ENCODE measurements at places on chromosomes 5 and 9.

DNA sequence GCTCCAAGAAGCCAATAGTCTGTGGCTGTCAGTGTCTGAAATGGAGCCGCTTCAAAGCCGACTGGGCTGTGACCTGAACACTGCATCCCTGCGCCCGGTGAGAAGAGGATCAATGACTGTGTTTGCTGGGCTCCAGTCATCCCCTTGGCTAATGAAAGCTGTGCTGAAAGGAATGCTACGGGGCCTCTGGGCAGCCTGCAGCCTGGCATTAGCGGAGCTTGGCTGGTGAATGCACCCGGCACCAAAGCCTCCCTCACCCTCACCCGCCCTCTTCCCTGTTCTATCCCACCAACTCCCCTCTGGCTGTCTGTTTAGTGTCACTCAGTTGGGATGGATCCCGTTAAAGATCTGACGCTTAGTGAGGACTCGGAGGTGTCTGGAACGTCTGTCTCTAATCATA, 355.3 kb downstream of the BNC2 start:
- no peak for DNase-seq

GRCh38 chr5:111968459-111968858, 211.5 kb upstream of the NREP start:
- DNase-seq = no peak

GRCh38 chr5:16735101-16736060, 118.6 kb upstream of the RETREG1 start:
- no peak for DNase-seq

- DNase-seq = no peak
Measured at GRCh38 chr9:96029722-96030530, 154.4 kb downstream of the ERCC6L2 start.

GRCh38 chr9:1219284-1219683, 169.1 kb downstream of the DMRT2 start:
- no peak for DNase-seq

GRCh38 chr5:135915466-135916001, 19.9 kb upstream of the IL9 start:
- DNase-seq = no peak

DNA sequence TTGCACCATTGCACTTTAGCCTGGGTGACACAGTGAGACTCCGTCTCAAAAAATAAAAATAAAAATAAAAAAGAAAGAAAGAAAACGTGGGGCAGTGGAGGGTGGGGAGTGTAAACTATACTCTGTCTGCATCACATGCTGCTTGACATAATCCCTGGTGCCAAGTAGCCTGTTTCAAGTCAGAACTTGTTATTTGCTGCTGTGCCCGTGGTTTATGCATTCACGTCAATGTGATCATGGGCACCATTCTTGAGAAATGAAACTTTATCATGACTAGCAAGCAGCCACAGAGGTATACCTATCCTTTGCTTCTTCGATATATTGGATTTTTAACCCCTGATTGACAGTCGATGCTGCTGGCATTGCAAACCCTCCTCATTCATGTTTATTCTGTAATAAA, 4.1 kb upstream of the SMU1 start:
- DNase-seq = no peak

- no peak for DNase-seq
Measured at GRCh38 chr5:103010168-103010567, 109.8 kb downstream of the GIN1 start.

- no peak for DNase-seq
Measured at GRCh38 chr9:106307670-106308069, 555.3 kb upstream of the ZNF462 start.

DNA sequence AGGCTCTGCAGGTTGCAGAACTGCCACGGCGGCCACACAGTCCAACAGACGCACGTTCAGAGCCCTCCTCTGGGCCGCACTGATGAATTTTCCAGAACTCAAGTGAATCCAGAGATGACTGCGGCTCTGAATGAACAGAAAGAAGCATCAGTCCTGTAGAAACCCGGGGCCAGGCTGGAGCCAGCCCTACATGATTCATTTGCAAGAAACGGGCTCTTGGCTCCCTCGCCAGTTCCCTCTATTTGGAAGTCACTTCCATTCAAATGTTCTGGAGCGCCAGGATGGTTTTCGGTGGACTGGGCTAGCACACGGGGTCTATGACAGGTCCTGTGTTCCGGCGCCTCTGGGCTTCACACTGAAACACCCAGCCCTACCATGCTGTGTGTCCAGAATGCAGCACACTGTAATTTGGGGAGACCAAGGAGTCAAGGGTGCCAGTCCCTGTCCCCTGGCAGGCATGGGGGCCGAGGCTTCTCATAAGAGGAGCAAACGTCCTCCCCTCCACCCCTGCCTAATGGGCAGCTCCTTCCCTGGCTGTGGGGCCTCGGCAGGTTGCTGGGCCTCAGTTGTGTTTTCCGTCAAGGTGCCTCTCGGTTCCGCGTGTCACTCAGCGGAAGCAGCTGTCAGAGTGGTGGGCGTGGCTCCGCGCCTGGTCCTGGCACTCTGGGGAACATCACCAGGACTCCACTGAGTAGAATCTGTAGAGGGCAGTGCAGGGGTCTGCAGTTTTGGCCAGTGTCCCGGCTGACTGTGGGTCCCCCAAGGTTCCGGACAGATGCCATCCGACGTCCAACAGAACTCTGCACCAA, 18.1 kb upstream of the COL5A1 start:
- DNase-seq = no peak

DNA sequence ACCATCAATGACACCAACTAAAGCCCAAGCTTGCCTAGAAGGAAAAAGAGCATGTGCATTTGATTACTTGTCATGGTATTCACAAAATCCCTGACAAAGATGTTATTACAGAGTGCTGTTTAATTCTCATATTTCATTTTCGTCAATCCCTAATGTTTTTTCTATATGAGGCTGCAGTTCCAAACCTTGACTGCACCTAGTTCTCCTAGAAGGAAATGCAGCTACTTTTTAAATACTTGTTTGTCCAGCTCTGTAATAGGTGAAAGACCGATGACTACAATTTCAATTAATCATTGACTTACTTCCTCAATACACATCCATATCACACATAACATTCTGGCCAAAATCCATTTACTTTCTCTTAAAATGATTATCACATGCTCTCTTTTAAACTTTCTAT, 28.1 kb downstream of the CEMIP2 start:
- DNase-seq = no peak

- no peak for DNase-seq
Measured at GRCh38 chr9:6305954-6306563, 22.1 kb upstream of the TPD52L3 start.

DNA sequence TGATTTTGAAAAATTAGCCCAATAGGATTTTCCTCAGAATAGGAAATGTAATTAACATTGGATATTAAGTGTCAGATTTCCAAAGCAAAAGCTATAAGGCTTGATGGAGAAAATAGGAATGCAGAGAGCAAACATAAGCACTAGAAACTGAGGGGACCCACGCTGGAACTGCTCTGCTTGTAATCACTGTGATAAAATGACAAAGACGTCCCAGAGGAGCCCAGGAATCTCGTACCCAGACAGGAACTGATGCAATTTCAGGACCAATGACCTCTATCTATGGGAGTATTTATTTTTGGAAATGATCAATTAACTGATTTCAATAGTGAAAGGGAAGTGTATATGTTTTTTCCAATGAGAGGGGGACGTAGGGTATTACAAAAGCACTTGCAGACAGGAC, 714.5 kb upstream of the WWC1 start:
- no peak for DNase-seq

DNA sequence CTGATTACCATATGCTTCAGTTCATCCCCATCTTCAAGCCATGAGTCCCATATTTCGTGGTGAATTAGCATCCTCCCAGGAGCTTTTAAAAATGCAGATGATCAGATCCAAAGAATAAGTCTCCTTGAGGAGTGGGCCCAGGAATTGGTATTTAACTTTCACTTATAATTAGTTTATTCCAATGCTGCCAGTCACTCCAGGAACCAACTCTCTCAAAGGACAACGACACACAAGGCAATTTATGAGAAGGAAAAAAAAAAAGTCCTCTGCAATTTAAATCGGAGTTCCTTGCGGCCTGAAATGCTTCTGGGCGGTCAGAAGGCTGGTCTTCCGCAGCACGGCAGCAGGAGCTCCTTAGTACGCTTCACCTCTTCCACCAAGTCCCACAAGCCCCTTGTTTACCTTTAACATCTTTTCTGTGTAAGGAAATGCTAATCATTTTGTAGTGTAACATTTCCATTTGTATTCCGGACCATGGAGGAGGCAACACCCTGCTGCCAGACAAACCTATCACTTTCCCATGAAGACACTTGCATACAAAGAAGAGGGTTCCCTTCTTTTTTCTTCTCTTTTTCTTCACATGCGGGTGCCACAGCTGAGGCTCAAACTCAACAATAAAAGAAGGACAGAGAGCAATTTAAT, 16.3 kb upstream of the KCNV2 start:
- no peak for DNase-seq

DNA sequence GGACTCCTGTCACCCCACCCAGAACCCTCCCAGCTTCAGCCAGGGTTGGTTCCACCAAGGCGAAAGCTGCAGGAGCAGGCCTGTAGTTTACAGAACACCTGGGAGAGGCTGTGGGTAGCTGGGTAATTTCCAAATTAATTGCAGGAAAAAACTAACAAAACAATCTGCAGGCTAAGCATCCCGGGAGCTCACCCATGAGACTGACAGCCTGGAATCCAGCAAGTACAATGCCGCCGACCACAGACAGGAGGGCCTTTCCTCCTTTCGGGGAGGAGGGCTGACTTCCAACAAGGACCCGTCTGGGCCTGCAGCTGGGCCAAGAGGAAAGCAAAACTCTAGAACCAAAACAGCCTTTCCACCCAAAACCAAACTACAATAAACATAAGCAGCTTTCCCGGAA, 10.3 kb downstream of the FOXE1 start:
- DNase-seq = no peak

DNA sequence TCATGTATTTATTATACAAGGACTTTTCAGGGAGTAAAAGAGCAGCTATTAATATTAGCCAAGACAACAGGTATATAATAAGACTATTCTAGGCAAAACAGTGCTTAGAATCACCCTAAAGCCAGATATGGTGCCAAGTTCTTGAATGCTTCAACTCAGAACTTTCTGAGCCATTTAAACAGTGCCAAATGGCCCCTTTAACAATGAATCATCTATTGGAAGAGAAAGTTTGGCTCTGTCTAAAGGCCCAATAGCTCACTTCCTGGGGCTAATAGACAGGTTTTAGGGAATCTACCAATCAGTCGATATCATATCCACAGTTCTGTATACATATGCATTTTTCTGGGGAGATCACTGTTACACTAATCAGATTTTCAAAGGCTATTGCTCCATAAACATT, 42.9 kb downstream of the ZNF474 start:
- no peak for DNase-seq

DNA sequence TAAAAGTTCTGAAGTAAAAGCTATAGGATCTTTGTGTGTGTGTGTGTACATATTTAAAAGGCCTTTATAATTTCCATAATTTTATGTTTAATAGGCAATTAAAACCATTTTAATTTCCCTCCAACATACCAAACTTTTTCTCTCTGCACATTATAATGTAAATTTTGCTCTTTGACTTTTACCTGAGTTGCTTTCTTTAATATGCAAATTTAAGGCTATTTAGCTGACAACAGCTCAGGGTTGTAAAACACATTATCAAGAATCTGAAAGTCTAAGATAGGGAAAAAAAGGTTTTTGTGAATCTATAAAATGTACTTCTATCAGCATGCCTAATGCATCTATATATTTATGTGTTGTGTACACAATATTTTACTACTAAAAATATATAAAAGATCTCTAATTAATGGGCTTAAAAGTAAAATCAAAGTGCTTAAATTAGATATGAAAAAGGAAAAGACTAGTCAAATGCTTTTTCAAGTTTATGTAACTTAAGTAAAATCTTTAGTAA, 239.6 kb upstream of the RAI14 start:
- DNase-seq = no peak

- DNase-seq = no peak
Measured at GRCh38 chr9:114897196-114897595, 33.2 kb downstream of the TNFSF8 start.

- DNase-seq = no peak
Measured at GRCh38 chr9:87120610-87121009, 173.3 kb upstream of the GAS1 start.

DNA sequence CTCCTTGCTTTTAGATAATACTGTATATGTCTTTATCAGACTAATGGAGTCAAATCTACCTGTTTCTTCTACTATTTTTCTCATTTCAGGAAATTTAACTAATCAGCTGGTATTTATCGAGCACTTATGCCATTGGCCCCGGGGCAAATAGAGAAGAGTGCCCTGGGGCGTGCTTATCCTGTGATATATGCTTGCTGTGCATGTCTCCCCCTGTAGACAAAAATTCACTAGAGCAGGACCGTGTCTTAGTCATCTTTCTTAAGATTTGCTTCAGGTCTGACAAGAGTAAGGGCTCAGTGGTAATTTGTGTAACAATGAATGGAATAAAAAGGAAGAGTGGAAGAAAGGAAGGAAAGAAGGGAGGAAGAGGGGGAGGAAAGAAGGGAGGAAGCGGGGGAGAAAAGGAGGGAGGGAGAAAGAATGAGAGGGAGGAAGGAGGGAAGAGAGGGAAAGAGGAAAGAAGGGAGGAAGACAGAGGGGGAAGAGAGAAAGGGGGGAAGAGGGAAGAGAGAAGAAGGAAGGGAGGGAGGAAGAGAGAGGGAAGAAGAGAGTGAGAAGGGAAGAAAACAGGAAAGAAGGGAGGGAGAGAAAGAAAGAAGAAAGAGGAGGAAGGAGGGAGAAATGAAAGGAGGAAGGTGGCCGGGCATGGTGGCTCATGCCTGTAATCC, 295.7 kb upstream of the PANK3 start:
- no peak for DNase-seq

GRCh38 chr5:1521671-1522600, 1.8 kb downstream of the LPCAT1 start:
- peak; percentile 31 for DNase-seq

DNA sequence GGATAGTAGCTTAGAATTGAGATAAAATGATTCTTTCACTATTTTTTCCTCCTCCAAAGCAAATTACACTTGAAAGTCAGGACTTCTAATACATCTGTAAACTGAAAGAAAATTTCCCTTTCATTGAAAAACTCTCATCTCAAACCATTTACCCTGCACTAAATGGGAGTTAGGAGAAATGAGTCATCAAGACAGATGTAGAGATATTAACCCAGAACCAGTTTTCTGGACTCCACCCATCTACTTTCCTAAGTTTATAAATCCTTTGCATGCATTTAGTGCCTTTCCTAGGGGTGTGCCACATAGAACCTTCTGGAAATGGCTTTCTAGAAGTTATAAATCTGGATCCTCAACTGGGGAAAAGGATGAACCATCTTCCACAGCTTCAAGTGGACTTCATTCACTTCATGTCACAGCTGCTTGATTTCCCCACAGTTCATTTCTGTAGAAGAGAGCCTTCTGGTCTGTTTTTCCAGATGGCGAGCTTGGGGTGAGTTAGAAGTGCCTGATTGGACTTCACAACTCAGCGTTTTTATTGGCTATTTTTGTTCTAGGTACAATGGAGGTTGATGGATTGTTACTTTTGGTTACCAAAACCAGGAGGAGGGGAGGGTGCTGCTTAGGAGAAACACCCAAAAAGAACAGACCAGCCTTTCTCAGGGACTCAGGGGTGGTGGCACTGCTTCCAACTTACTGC, 72.5 kb upstream of the GPR151 start:
- no peak for DNase-seq
